ENCODE measurements at places on chromosomes 7 and 10.

GRCh38 chr10:119445311-119445934 is 97.1 kb downstream of the RGS10 start:
- DNase-seq, result peak; percentile 89

- no peak for DNase-seq
These were observed 164.7 kb downstream of the SEMA3E start for GRCh38 chr7:83484266-83484665.

GRCh38 chr10:79437111-79437814 is 8.2 kb downstream of the ZCCHC24 start:
- no peak for DNase-seq

GRCh38 chr7:69762821-69763352 is 164.6 kb downstream of the AUTS2 start:
- DNase-seq, result no peak

DNA sequence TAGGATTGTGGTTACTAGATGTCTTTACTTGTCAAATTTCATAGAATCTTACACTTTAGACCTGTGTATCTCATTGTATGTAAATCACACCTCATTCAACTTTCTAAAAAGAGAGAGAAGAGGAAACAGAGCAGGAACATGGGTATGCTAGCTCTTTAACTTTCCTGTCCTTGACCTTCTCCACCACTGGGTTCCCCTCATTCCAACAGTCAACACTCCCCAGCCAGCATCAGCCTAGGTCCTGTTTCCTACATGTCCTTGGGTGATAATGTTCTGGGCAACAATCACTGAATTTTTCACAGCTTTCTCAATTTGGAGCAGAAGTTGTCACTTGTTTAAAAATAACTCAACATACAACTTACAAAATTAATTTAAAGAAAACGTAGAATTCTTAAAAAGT is 9.2 kb upstream of the UNC5B start:
- DNase-seq, result no peak

- no peak for DNase-seq
These were observed 842.5 kb downstream of the REEP3 start for GRCh38 chr10:64363687-64364086.

GRCh38 chr7:29806208-29806994 is at the start of gene WIPF3:
TSS of gene WIPF3 (plus strand) at chr7:29806508. CDS start at chr7:29834725, 28,217 bp downstream.
- DNase-seq, result no peak

DNA sequence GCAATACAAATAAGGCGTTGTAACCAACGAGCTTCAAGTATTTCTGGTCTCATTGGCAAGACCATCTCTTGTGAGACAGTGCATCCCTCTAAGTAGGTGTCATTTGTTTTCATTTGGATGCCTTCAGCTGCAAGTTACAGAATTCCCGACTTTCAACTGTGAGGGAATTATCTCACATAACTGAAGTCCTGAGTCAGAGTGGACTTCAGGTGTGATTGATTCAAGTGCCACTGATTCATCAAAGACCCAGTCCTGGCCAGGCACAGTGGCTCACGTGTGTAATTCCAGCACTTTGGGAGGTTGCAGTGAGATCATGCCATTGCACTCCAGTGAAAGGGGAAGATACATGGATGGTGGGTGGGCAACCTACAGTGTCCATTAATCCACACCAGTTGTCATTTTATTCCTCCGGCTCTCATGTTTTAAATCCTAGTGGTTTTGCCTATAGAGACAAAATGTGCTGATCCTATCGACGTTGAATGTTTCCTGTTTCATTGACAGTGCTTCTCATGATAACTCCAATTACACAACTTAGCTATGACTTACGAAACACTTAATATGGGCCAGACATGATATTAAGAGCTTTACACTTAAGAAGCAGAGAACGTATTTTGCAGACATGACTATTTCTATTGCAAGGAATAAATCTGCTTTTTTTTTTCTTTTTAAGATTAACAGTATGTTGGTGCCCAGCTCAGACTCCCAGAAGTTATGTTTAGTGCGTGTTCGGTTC is 268.0 kb downstream of the FRMD4A start:
- no peak for DNase-seq

GRCh38 chr7:72025381-72025960 is 386.7 kb downstream of the CALN1 start:
- DNase-seq, result no peak
